ENCODE measurements at places on chromosomes 16 and 17.

GRCh38 chr17:63693411-63694113 is 6.4 kb downstream of the LIMD2 start:
- no peak for DNase-seq

- no peak for DNase-seq
These were observed 11.5 kb upstream of the LONP2 start for GRCh38 chr16:48232493-48233040.

GRCh38 chr17:73624496-73624988 is 19.7 kb downstream of the SDK2 start:
- no peak for DNase-seq

- DNase-seq, result peak; percentile 83
These were observed at the start of gene DOK4 for GRCh38 chr16:57485916-57486857. DOK4 (minus strand) TSS chr16:57486493; CDS start chr16:57479507, 6,986 bp downstream.

DNA sequence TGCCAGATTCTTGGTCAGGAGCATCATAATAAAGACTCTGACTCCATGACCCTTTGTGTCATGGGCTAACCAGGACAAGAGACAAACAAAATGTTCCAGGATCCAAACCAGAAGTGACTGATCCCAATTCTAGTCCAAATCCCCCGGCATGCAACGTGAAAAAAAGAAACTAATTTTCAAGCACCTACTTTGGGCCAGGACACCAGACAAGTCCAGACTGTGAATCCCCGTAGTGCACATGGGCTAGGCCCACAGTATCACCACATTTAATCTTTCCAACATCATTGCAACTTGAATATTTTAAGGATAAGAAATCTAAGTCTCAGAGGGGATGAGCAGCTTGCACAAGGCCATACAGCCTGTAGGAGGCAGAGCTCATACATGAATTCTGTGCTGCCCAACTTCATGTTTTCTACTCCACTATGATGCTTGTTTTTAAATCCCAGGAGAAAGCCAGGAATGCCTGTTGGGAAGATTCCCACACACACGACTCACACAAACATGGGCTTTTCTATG is 365.7 kb downstream of the NPIPA8 start:
- no peak for DNase-seq

DNA sequence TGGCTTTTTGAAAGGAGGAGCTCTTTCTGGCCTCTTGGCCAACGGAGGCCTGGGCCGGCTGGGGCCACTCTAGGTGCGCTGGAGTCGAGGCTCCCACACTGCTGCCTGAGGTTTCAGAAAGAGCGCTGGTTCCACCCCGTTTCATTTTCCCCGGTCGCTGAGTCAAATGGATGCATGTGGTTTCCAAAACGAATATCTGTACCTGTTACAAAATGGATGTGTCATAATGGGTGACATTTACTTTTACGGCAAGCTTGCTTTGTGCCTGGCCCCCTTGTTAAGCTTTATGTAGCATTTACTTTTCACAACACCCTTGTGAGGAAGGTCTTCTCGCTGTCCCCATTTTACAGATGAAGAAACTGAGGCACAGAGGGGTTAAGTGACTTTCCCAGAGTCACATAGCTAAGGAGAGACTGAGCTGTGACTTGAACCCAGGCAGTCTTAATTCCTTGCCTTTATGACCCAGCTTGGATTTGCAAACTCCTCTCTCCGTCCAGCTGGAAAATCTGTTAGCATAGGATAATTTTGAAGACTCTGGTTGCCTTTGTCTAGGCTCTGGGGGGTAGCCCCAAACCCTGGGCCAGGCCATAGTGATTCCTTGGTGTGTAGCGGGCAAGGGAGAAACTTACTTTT is 10.6 kb downstream of the KSR1 start:
- peak; percentile 74 for DNase-seq

GRCh38 chr17:32962320-32962711 is 29.3 kb upstream of the SPACA3 start:
- no peak for DNase-seq

- no peak for DNase-seq
These were observed 329.9 kb downstream of the KCNJ2 start for GRCh38 chr17:70499067-70499786.

DNA sequence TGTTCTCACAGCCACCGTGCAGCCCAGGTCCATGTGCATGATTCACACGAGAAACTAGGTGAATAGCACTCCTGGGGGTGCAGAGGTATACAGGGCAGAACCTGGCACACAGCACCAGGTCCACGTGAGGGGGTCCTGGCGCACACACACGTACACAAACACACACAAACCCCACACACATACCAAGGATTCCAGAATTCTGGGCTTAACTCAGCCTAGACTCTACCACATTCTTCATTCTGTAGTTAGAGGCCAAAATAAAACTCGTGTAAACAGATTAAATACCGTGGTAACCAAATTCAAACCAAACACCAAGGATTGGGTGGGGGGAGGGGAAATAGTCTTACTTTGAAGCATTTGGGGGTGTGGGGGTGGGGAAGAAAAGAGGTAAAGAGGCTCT is 58.5 kb downstream of the XYLT1 start:
- DNase-seq, result no peak

GRCh38 chr16:768428-768827 is 7.9 kb downstream of the MSLN start:
- DNase-seq, result no peak

DNA sequence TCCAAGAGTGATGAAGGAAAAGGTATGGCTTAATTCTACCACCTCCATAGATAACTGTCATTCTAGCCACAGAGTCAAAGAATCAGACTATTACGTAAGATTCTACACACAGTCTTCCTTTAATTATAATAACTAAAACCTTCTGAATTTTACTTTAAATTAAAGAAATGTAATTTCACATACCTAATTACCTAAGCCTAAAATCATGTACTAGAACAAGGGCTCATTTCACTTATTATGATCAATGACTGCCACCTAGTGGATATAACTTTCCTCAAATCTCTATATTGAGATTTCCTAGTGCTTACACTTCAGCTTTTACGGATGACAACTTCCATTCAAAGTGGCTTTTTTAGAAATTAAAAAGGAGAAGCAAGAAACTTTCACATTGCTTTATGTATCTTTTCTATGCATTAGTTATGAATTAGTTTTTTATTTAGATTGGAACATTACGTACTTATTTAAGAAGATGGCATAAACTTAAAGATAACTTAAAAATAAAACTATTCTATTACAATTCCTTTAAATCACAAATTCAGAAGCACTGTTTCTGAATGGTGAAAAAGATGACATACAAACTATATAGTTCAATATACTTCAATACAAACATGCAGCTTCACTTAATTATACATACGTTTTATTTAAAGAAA is 18.2 kb upstream of the ABCA10 start:
- no peak for DNase-seq

- DNase-seq, result no peak
These were observed 690.1 kb downstream of the WWOX start for GRCh38 chr16:78789561-78789960.

GRCh38 chr17:59260722-59261121 is 40.4 kb downstream of the GDPD1 start:
- no peak for DNase-seq

- DNase-seq, result no peak
These were observed 38.4 kb downstream of the WIPI1 start for GRCh38 chr17:68418876-68419275.

DNA sequence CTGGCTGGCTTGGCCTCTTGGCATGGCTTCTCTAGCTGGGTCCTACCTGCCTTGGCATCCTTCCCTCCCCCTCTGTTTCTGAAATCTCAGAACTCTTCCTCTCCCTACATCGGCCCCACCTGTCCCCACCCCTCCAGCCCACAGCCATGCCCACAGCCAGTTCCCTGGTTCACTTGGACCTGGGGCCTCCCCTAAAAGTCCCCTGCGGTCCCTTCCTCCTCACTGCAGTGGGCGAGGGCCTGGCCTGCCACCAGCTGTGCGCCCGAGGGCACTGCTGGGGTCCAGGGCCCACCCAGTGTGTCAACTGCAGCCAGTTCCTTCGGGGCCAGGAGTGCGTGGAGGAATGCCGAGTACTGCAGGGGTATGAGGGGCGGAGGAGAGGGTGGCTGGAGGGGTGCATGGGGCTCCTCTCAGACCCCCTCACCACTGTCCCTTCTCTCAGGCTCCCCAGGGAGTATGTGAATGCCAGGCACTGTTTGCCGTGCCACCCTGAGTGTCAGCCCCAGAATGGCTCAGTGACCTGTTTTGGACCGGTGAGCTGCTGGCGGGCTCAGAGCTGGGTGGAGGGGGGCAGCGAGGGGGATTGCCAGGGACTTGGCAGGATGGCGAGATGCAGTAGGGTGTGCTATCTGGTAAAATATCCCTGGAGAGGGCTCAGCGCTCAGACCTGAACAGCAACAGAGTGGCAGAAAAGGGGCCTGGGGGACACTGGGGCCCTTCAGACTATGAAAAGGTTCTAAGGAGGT is 14.1 kb downstream of the MIEN1 start:
- no peak for DNase-seq

DNA sequence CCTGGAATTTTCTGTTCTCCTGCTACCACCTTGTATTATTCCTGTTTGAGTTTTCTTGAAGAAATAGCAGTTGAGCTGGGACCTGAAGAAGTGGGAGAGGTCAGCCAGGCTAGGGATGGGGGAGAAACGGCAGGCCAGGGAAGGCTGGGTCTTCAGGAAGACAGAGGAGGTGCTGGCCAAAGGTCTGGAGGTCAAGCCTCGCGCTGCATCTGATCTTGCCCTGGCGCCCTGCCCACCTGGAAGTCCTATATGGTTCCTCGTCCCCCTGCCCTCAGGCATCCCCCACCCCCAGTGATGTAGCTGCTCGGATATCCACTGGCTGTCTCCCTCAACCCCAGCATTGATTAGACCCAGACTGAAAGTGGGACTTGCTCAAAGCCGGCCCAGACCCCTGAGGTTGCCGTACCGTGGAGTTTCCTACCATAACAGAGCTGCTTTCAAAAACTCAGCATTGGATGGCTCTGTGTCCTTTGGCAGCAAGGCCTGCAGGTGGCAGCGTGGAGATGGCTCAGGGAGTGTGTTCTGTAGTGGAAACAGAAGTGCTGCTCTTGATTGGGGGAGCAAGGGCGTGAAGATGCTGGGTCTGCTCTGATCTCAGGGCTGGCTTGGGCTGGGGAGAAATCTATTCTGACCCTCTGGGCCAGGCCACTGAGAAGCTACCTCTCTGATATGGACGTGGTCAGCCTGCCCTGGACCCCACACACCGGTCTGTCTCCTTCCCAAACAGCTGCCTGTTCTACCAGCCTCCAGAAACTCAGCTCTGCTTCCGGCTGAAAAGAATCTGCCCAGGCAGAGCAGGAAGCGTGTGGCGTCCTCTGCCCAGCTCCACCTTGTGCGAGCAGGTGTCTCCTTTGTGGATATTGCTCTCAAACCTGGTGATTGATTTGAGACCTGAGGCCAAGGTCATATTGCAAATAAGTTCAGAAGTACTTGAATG is 107.0 kb upstream of the CACNG5 start:
- no peak for DNase-seq

- no peak for DNase-seq
These were observed 15.7 kb downstream of the NOL11 start for GRCh38 chr17:67733449-67733848.

GRCh38 chr17:61208301-61209105 is 191.1 kb upstream of the TBX2 start:
- no peak for DNase-seq

DNA sequence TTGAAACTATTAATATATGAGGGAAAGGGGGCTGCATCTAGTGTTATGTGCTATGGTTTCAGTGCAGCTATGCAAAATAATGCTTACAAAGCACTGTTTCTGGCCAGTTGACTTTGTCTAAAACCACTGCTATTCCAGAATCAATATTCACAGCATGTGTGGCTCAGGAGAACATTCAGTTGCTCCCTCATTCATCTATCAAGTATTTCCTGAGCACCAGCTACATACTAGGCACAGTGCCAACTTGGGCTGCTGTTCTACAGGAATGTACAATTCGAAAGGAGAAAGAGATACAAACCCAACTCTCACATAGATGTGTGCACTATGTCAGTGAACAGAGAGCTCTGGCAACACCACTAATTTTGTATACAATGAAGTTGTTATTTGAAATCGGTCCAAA is 183.0 kb downstream of the PHKB start:
- no peak for DNase-seq

DNA sequence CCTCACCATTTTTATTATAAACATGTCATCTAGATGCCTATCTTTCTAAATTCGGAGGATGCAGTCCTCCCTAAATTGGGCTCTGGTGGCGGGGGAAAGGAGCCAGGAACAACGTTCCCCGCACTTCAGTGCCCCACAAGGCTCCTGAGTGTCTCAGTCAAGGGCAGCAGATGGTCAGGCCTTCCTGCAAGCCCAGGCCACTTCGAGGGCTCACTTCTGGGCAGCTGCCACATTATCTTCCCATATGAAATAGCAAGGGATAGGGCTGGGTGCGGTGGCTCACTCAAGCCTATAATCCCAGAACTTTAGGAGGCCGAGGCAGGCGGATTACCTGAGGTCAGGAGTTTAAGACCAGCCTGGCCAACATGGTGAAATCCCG is 32.3 kb downstream of the FBXO31 start:
- no peak for DNase-seq
